ENCODE measurements at places on chromosomes 5 and 9.

- no peak for DNase-seq
Observed at GRCh38 chr9:29548436-29548835, 1975.2 kb upstream of the C9orf72 start.

DNA sequence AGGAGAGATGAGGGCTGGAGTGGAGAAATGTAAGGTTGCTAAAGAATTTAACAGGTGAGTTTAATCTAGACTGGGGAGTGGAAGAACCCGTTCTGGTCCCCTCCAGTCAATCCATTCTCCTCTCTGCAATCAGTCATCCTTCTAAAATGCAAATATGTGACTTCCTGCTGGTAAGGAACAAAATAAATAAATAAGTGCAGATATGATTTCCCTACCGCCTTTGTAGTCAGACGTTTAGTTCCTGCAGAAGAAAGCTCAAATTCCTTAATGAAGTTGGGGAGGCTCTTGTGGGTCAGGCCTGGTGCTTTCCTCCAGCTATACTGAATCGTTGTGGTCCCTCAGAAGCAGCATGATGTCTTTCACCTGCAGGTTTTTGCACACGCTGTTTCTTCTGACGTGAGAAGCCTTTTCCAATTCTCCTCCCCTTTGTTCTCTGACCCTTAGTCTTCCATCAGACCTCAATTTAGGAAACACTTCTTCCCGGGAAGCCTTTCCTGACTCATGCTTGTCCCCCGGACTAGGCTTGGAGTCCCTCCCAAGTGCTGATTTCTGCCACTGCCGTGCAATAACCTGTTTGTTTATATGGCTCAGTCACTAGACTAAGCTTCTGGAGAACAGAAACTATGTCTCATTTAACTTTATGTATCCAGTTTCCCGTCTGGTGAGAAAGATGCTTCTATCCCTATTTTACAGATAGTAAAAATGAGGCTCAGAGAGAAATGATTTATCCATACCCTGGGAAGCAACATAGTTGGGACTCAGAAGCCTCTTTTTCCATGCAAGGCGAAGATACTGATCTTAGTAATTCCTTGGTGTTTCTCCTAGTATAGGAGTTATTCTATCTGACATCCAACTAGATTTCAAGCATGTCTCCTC lies 1.3 kb downstream of the ATP6V1G1 start:
- DNase-seq: no peak

DNA sequence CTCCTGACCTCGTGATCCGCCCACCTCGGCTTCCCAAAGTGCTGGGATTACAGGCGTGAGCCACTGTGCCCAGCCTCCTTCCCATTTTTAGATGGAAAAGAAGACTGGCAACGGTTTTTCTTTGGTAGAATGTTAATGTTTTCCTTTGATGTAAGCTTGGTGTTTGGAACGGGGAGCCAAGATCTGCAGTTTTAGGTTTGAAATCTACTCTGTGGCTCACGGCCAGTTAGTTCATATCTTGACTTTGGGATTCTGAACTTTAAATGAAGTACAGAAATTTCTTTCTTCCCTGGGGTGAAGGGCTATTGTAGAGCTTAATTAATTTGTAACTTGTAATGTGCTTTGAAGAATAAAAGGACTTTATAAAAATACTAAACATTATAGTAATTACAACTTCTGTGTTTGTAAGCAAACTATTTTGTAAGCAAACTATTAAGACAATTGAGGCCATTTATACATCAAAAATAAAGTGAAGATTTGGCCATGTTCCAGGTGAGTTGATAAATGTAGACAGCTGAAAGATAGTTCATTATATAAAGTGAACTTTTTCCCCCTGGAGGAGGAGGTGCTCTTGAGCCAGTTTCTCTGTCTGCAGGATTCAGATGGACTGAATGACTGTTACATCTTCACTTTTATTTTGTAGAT lies 117.1 kb upstream of the TUT7 start:
- no peak for DNase-seq

DNA sequence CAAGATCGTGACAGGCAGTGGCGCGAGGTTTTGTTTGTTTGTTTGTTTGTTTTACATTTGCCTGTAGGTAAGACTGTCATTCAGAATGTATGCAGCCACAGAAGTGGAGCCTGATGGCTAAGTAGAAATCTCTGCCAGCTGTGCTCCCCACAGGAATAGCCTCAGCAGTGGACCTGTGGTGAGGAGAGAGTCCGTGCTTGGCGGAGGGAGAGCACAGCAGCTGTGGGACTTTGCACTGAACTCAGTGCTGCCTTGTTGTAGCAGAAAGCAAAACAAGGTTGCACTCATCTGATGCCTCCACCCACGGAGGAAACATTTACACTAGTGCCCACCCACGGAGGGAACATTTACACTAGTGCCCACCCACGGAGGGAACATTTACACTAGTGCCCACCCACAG lies 4.4 kb upstream of the ZNF782 start:
- DNase-seq: no peak

- no peak for DNase-seq
Observed at GRCh38 chr5:28296254-28297013, 1258.0 kb upstream of the CDH9 start.

GRCh38 chr5:181255276-181255675 lies 5.7 kb downstream of the TRIM52 start:
- no peak for DNase-seq

- no peak for DNase-seq
Observed at GRCh38 chr9:137295849-137296669, 6.0 kb downstream of the NRARP start.

- peak; percentile 72 for DNase-seq
Observed at GRCh38 chr5:76813982-76814562, 4.8 kb upstream of the F2RL1 start.

DNA sequence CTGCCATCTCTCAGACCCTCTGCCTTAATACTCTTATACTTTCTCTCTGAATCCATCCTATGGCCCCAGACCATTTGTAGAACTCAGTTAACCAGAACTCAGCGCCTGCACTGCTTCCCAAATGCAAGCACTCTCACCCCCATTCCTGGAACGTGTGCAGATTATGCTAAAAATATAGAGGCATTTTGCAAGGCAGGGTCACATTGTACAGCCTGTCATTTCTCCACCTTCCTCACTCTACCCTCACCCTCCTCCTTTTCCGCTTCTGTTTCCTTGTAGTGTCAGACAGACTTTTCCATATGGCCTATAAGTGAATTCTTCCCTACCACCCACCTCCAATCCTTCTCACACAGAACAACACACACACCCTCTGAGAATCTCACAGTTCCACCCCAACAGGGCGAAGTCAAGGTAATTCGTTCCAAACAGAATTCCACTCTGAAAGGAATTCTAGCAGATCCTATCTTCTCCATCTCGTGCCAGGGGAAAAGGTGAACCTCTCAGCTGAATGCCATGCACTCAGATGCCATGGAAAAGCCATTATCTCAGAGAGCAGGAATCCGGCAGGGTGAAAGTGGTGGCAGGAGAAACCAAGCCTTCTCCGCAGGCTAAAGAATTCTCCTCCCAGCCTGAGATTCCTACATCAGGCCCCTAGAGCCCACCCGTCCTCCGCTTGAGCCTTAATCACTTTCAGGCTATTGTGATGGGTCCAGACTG lies 25.3 kb downstream of the GGTA1 start:
- no peak for DNase-seq

DNA sequence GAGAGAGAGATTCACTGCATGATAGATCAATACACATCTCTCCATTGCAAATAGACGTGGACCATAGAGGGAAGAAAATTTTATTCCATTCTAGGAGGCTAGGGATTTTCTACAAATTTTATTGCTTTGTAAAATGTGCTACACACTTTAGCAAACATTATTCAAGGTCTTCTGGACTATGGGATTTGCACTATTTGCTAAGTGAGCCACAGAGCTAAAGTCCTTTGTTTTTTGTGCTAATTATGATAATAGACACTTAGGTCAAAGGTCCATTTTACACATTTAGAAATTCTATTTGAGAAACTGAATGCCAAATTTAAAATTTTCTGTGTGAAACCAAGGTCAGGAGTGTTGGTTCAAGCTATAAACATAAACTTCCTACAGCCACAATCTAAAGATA lies 672.3 kb downstream of the LRRC70 start:
- DNase-seq: no peak

- DNase-seq: no peak
Observed at GRCh38 chr5:169954786-169955185, 25.5 kb downstream of the INSYN2B start.

- DNase-seq: peak; percentile 38
Observed at GRCh38 chr9:19049917-19050636, 850 bp downstream of the RRAGA start.

- DNase-seq: no peak
Observed at GRCh38 chr5:135395451-135395850, 3.6 kb downstream of the MACROH2A1 start.

- peak; percentile 5 for DNase-seq
Observed at GRCh38 chr5:113205807-113206206, 229.0 kb downstream of the TSSK1B start.

DNA sequence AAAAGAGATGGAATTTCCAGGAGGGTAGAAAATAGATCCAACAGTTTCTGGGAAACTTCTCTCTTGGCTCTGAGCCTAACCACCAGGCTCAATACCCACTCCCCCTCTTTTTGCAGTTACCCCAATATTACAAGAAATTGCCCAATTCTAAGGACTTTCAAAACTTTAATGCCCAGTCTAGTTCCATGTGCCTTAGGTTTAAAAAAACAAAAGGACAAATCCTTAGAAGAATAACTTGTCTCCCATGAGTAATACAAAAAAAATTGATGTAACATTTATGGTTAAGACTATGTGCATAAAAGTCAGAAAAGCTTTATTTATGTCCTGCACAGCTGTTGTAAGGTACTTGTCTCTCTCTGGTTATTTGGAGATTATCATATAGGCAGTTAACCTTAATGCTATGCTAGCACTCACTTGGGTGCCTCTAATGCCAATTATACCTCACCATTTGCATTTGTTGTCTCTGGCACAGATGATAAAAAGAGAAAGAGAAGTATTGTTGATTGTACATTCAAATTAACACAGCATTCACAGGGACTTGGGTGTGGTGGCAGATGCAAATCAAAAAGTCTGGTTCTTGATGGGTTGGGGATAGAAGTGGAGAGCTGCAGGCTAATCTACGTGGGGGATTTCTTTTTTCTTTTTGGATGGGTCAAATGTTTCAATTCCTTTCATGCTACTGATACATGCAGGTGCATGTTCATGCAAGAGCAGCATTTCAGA lies 159.4 kb downstream of the PIK3R1 start:
- DNase-seq: no peak

DNA sequence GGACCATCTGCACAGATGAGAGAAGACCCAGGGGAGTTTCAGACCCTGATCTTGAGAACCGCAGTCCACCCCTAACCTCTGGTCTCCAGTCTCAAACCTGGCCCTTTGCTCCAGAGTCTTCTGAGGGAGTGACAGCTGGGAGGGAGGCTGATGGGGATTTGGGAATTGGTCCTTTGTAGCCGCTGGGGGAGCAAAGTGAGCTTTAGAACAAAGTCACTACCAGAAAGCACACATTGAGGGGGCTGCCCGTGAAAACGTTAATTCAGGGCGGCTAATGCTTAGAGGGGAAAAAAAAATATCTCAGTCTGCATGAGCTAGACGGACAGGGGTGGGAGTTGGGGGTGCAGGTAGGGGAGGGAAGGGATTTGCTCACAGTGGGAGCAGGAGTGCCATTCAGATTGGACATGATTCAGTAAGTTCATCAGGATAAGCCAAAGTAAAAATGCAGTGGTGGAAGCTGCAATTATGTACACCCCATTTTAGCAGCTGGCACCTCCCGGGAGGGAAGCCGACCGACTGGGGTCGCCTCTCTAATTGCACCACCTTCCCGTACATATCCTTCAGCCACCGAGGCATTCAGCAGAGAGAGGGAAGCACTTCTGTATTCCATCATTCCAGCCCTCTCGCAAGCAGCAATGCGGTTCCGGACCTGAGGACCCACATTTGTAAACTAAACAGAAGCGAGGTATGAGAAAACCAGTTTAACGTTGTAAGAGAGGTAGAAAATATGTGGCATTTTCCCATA lies 123.4 kb upstream of the RETREG1 start:
- no peak for DNase-seq

DNA sequence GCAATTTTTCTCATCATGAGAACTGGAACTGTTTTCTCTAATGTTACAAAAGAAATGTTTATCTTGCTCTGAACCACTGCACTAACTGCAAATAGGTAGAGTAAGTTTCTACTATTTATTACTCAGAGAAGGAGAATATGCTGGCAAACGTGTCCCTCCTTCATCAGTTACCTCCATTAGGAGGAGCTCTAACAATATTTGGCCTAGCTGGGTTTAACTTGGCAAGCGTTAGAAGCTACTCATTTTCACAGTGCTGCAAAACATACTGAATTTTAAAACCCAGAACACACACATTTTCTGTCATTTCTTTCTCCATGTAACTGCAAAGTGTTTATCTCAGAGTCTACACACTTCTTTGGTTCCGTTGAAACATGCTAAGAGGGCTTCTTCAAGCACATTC lies 101.0 kb upstream of the GABRG2 start:
- DNase-seq: peak; percentile 38

DNA sequence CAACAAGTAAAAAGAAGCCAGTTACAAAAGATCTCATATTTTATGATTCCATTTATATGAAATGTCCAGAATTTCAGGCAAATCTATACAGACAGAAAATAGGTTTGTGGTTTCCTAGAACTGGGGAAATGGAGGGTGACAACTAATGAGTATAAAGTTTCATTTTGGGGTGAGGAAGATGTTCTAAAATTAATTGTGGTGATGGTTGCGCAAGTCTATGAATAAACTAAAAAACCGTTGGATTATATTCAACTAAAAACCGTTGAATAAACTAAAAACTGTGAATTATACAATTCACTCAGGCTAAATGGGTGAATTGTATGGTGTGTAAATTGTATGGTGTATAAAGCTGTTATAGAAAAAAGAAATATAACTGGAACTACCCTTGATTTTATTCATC lies 47.6 kb downstream of the ADAMTS6 start:
- no peak for DNase-seq

DNA sequence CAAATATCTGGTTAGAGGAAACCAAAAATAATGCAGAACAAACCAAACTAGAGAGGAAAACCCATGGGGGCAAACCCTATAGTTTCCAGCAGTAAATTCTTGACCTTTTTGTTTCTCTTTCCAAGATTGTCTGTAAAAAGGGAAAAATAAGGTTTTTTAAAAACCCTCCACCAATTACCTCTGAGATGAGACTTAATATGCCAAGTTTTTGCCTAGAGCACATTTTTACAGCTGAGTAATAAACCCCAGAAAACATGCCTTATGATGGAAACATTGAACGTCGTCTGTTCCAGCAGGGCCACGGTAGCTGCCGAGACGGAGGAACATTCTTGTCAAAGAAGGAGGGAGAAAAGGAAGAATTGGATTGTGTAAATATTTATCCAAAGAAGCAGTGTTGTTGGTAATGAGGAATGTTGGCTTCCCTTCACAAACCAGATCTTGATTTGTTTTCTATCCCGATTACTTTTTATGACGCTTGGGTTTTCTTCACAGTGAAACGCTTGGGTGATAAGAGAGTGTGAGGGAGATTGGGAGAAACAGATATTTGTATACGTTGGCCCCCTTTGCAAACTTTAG lies 17.3 kb upstream of the MSX2 start:
- DNase-seq: no peak

Data from ACHN (cell line).